ENCODE measurements at places on chromosomes 4 and X.

GRCh38 chrX:44157858-44158257 lies 184.7 kb upstream of the NDP start:
- H3K27me3 ChIP-seq, result no peaks in the 10 kb centered on the region
- no peak for DNase-seq
- H3K4me3 ChIP-seq, result no peak overlapping the region
- H3K36me3 ChIP-seq, result no peaks in the 10 kb centered on the region
- H3K4me1 ChIP-seq, result no peaks in the 10 kb centered on the region
- no peak overlapping the region for H3K27ac ChIP-seq

- H3K36me3 ChIP-seq, result no peaks in the 10 kb centered on the region
- peaks cover 25% of the 10 kb centered on the region for H3K4me1 ChIP-seq
- H3K4me3 ChIP-seq, result no peak overlapping the region
- H3K27ac ChIP-seq, result no peak overlapping the region
Measured at GRCh38 chr4:3781997-3782930, 16.1 kb downstream of the ADRA2C start.

GRCh38 chrX:25048178-25048577 lies 32.4 kb upstream of the ARX start:
- no peak overlapping the region for H3K27ac ChIP-seq
- no peaks in the 10 kb centered on the region for H3K27me3 ChIP-seq
- no peaks in the 10 kb centered on the region for H3K36me3 ChIP-seq
- no peak for DNase-seq
- H3K4me1 ChIP-seq, result peaks cover 10% of the 10 kb centered on the region

DNA sequence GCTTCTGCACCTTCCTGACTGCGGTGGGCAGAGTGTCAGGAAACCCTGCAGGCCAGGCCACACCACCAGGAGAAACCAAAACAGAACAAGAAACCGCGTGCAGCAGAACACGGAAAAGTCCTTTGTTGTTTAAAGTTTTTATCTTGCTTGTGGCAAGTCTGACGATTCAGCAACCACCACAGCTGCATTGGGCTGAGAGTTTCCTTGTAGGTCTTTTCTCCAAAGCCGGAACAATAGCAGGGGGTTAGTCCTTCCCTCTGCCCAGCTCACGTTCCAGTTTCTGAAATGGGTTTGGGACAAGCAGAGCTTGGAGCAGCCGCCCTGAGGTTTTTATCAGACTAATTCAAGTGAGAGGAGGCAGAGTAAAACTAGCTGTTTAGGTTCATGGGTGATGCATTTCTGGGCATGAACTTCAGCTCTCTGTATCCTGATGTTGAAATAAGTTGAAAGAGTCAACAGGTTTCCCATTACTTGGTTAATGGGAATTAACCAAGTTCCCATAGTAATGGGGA lies 216.9 kb downstream of the PTTG2 start:
- no peak overlapping the region for H3K4me3 ChIP-seq
- H3K36me3 ChIP-seq, result no peaks in the 10 kb centered on the region

DNA sequence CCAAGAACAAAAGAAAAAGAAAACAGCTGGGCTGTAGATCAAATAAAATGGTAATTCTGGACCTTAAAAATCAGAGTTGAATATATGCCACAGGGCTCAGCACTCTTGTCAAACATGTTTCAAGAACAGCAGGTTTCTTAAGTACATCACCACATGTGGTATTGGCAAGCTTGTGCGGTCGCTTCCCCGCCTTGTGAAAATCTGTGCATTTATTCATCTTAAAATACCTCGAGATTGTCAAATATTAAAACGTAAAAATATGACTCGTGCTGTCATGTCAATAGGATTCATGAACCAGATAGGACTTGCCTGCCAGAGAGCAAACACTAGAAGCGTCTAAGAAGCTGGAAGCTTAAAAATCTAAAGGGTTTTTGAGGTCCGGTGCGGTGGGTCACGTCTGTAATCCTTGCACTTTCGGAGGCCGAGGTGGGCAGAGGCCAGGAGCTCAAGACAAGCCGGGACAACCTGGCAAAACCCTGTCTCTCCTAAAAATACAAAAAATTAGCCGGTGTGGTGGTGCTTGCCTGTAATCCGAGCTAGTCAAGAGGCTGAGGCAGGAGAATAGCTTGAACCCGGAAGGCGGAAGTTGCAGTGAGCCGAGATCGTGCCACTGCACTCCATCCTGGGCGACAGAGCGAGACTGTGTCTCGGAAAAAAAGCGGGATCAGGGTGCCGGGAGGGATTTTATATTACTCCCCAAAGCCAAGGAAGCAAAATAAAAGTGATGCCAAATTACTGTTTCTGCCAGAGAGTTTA lies 40.2 kb upstream of the TMEM154 start:
- no peak overlapping the region for H3K27ac ChIP-seq
- no peak overlapping the region for H3K4me3 ChIP-seq
- DNase-seq, result no peak
- peaks cover 8% of the 10 kb centered on the region for H3K4me1 ChIP-seq
- no peaks in the 10 kb centered on the region for H3K36me3 ChIP-seq
- no peaks in the 10 kb centered on the region for H3K27me3 ChIP-seq

- no peaks in the 10 kb centered on the region for H3K36me3 ChIP-seq
- no peak for DNase-seq
- H3K4me1 ChIP-seq, result no peaks in the 10 kb centered on the region
- no peak overlapping the region for H3K4me3 ChIP-seq
- no peaks in the 10 kb centered on the region for H3K27me3 ChIP-seq
- H3K27ac ChIP-seq, result no peak overlapping the region
Measured at GRCh38 chrX:149691794-149692193, 20.1 kb upstream of the MAGEA11 start.

All from hepatocyte (in vitro differentiated cells).